ENCODE measurements at places on chromosomes 6 and 20.

DNA sequence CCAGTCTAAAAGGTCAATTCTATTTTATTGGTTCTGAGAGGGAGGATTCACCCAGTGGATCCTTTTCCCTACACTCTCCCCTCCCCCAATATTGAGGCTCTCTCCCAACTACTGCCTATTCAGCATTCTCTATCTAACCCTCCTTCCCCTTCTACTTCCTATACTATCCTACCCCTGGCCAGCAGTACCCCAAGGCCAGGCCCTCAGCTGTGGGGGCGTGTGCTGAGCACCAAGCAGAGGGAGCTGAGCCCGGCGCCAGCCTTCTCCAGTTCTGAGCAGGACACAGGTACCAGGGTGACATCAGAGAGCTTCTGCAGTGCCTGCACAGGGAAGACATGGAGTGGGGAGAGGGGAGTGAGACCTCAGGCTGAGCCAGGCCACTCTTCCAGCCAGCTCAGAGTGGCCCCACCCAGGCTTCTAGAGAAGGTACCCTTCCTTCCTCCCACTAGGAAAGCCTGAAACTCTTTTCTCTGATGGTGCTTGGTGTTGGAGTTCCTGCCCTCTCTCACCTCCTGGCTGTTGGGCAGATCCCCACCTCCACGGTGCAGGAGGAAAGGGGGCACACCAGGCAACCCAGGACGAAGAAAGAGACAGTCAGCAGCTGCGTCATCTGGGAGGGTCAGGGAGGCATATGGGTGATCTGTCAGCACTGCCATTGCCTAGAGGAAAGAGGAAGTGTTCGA lies 1.9 kb downstream of the DDAH2 start:
- no peak for DNase-seq

DNA sequence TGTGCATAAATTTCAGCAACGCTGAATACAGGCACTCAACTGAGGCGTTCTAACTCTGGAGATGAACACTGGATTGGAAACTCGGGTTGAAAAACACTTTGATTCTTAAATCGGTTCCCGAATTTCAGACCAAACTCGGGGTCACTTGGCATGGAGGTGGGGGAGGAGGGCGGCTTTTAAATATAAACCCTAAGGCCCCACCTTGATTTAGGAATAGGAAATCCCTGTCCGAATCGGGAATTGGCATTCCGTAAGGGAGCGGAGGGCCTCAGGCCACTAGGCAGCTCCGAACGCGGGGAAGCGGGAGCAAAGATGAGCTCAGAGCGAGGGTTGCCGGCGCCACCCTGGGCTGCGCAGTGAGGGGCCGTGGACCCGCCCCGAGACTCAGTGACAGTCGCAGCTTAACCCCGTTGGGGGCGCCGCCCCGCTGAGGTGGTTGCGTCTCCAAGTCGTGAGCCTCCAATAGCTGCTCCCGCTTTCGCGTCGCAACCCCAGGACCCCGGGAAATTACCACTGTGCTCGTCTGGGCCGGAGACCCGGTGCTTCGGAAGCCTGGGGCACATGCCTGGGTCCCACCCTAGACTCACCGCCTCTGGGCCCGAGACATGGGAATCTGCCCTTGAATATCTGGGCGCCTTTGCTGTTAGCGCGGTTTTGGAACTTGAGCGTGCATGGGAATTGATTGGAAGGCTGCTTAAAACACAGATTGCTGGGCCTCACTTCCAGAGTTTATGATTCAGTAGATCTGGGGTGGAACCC lies 4.6 kb upstream of the SIM1 start:
- no peak for DNase-seq

DNA sequence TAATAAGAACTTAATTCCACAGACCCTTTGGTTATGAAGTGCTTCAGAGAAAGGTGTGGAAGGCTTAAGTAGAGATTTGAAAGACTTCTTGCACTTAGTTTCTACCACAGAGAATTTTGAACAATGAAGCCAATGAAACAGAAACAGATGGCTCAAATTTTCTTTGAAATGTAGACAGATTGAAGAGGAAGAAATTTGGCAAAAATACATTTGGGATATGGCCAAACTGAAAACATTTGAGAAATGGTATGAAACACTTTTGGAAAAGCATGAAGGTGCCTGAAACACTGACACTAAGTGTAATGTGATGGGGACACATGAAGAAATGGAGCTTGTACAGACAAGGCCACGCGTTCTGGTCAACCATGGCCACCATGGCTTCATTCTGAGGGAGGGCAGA lies 272.4 kb upstream of the EXOC2 start:
- no peak for DNase-seq

DNA sequence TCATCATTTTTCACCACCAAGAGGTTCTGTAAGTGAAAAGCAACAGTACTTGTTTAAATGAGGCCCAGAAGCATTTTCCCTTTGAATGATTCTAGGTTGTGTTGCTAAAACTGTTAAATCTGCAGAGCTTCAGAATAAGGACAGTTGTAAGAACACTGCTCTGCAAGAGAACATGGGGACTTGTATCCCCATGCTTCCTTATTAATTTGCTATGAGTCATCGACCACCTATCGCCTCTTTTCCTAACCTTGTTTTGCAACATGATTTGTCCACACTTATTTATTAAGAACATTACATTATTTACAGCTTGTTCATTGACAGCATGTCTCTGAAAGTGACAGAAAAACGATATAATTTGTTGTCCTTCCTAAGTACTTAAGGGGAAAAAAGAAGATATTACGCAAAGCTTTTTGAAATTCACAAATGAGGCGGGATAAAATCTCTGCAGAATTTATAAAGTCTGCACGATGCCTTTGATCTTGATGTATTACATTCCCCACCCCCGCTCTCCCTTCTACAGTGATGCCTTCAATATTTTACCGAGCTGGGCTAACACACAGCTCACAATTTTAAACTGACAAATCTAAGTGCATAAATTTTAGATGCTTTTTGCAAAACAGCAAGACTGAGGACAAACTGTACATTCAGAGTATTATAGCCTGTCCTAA lies 220.0 kb upstream of the SPTLC3 start:
- no peak for DNase-seq

DNA sequence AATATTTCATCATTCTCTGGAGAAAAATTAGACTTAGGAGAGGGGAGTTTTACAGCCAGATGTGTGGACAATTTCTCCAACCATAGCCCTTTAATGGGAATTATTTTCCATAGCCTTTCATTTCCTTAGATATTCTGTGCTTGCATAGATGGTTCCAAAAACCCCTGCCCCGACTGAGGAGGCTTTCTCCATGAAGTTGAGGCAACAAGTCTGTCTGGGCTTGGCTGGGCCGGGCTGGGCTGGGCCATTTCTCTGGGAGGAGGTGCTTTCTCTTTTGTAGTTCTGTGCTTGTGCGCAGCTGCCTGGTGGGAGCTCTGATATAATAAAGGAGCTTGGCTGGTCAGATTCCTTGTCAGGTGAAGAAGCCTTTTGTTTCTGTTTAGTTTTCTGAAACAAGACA lies 71.4 kb downstream of the SOBP start:
- no peak for DNase-seq

All from GM04503 (cell line).